ENCODE measurements at places on chromosomes 7 and 10. TPM values are rescaled to one million over a fixed set of nuclear protein-coding genes. Genes with fewer than 3 reads are reported as not detected.

DNA sequence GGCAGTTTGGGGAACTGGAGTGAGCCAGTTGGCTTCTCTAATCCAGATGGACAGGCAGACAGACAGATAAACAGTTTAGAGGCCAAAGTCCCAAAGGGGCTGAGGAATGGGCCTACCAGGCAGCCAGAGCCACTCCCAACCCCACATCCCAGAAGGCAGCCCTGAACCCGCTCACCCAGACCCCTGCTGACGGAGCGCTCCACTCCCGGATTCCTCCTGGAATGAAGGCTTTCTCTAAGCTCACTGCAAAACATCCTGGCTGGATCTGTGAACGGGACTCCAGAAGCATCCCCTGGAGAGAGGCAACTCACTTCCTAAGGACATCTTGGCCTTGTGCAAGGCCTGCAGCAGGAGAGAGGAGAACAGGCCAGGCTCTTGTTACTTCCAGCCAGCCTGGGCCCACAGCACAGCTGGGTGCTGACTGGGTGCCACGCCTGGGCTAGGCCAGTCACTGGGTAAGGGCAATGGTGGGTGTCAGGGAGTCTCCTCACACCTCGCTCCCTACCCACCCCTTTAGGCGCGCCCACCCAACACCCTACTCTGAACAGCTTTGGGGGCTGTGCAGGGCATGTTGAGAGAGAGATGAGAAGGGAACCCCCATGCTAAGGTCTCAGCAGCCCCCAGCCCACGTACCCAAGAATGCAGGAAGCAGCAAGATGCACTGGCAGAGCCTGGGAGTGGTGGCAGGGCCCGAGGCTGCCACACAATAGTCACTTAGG lies 168.6 kb upstream of the ZMIZ1 start:
- H3K4me3 ChIP-seq: no peak overlapping the region
- H3K27ac ChIP-seq: no peak overlapping the region
- H3K36me3 ChIP-seq: no peaks in the 10 kb centered on the region
- no peak for DNase-seq
- H3K27me3 ChIP-seq: peaks cover 3% of the 10 kb centered on the region
- H3K4me1 ChIP-seq: peaks cover 11% of the 10 kb centered on the region

- H3K4me3 ChIP-seq: no peak overlapping the region
- no peak overlapping the region for H3K27ac ChIP-seq
- H3K36me3 ChIP-seq: no peaks in the 10 kb centered on the region
- H3K4me1 ChIP-seq: no peaks in the 10 kb centered on the region
Measured at GRCh38 chr7:41579961-41580935, 122.6 kb downstream of the INHBA start.

DNA sequence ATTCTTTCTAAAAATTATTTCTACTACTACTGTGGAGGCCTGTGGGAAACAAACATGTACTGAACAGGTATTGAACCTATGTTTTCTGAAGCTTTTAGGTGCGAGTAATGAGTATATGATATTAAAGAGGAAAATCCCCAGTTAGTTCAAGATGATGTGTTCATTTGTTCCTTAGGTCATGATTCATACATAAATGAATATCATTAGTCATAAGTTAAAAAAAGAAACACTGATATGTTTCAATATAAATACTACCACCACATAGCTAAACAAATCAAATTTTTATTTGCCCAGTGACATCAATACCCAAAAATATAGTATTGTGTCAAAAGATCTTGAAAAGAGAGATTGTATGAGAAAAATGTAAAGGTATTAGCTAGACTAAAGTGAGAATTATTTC lies 210.7 kb upstream of the GNAI1 start:
- H3K4me3 ChIP-seq: no peak overlapping the region
- no peaks in the 10 kb centered on the region for H3K36me3 ChIP-seq
- no peaks in the 10 kb centered on the region for H3K27me3 ChIP-seq
- DNase-seq: no peak

GNAT3 gene
- 0.26 TPM for total RNA-seq

DNA sequence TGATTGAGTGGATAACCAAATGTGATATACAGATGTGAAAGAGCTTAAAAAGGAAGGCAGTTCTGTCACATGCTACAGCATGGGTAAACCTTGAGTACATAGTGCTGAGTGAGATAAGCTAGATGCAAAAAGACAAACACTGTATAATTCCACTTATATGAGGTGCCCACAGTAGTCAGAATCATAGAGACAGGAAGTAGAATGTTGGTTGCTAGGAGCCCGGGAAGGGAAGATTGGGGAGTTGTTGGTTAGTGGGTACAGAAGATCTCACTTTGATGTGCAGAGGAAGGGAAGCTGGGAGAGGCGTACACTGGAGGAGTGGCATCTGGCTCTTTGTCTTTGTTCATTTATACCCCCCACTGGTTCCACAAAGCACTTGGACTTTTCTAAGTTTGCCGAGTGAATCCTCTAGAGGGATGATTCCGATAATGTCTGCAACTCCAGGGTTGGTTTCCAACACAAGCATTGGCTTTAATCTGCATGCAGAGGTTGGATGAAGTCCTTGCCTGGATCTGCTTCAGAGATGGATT lies 39.5 kb downstream of the TSPAN14 start:
- no peak for DNase-seq
- no peak overlapping the region for H3K27ac ChIP-seq
- H3K27me3 ChIP-seq: no peaks in the 10 kb centered on the region
- H3K4me3 ChIP-seq: no peak overlapping the region
- H3K36me3 ChIP-seq: no peaks in the 10 kb centered on the region

DNA sequence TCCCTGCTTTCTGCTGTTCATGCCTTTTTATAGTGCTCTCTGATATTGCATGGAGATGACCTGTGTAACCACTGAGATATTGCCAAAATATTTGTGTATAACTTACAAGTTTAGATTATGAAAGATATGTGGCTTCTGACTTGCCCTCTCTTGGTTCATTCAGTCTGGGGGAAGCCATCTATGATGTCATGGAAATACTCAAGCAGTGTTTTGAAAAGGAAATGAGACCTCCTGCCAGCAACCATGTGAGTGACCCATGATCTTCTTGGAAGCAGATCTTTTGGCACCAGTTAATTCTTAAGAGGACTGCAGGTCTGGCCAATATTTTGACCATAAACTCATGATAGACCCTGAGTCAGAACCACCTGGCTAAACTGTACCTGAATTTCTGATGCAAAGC lies 183.0 kb downstream of the THSD7A start:
- DNase-seq: no peak
- H3K4me1 ChIP-seq: peaks cover 5% of the 10 kb centered on the region
- H3K27me3 ChIP-seq: no peaks in the 10 kb centered on the region
- no peaks in the 10 kb centered on the region for H3K36me3 ChIP-seq
- H3K4me3 ChIP-seq: no peak overlapping the region

VAX1 gene
- total RNA-seq: not detected

GRCh38 chr7:129144095-129144833 lies at the start of gene TSPAN33:
Gene TSPAN33, plus strand, starts transcription at chr7:129144707. Its CDS starts 274 bp downstream, at chr7:129144981.
- peaks cover 29% of the 10 kb centered on the region for H3K4me1 ChIP-seq
- H3K27ac ChIP-seq: no peak within 1 kb of the TSS
- no peaks in the 10 kb centered on the region for H3K27me3 ChIP-seq
- H3K4me3 ChIP-seq: peak within 1 kb of the TSS; percentile 75
- no peaks in the 10 kb centered on the region for H3K36me3 ChIP-seq

- H3K27me3 ChIP-seq: no peaks in the 10 kb centered on the region
- H3K4me1 ChIP-seq: no peaks in the 10 kb centered on the region
- H3K4me3 ChIP-seq: no peak overlapping the region
Measured at GRCh38 chr7:93981480-93981874, 22.7 kb downstream of the BET1 start.

GPR158 gene
- total RNA-seq: not detected

- H3K36me3 ChIP-seq: no peaks in the 10 kb centered on the region
- H3K27ac ChIP-seq: no peak overlapping the region
- no peaks in the 10 kb centered on the region for H3K27me3 ChIP-seq
- H3K4me1 ChIP-seq: no peaks in the 10 kb centered on the region
- DNase-seq: no peak
Measured at GRCh38 chr7:38122501-38122900, 55.5 kb upstream of the STARD3NL start.

DNA sequence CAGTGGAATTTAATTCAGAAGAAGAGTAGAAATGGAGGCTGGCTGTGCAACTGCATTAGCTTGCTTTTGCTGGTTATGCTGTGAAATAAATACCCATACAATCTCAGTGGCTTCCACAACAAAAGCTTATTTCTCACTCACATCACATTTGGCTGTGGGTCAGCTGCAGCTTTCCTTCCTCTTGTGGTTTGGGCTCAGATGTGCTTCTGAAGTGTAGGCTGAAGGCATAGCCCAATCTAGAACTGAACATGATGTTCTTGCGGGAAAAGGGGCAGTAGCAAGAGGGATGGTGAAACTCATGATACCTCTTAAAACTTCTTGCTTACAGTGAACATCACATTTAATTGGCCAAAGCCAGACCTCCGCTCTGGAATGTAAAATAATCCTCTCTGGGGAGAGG lies 119.9 kb downstream of the HECW1 start:
- H3K4me1 ChIP-seq: no peaks in the 10 kb centered on the region
- no peaks in the 10 kb centered on the region for H3K27me3 ChIP-seq
- H3K27ac ChIP-seq: no peak overlapping the region
- no peak overlapping the region for H3K4me3 ChIP-seq

NKX1-2 gene
- total RNA-seq: not detected

- H3K4me1 ChIP-seq: no peaks in the 10 kb centered on the region
- H3K27me3 ChIP-seq: no peaks in the 10 kb centered on the region
- no peak overlapping the region for H3K4me3 ChIP-seq
Measured at GRCh38 chr7:83085299-83085698, 77.4 kb downstream of the PCLO start.

AMPH gene
- not detected for total RNA-seq

SLC29A4 gene
- total RNA-seq: not detected

NPY4R gene
- total RNA-seq: not detected

GRCh38 chr7:138032186-138032585 lies 30.3 kb upstream of the CREB3L2 start:
- H3K27ac ChIP-seq: no peak overlapping the region
- DNase-seq: no peak
- no peaks in the 10 kb centered on the region for H3K4me1 ChIP-seq
- no peaks in the 10 kb centered on the region for H3K36me3 ChIP-seq

DNA sequence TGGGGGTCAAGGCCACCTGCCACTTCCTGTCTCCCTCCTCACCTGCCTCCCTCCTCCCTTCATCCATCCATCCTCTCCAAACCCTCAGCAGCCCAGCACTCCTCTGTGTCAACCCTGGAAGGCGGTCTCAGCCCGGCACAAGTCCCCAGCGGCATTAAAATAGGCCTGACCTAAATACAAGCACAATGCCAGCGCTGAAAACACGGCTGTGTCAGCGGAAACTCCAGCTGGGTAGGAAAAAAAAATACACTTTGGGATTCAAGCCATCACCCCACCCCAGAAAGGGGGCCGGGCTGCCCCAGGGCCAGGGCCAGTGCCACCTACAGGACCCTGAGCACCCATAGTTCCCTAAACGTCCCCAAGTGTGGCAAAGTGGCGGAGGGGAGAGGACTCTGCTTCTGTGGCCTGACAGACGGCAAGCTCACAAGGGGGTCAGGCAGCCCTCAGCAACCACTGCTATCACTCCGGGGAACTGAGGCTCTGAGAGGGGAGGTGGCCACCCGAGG lies 22.7 kb upstream of the GTF2IRD1 start:
- H3K27me3 ChIP-seq: no peaks in the 10 kb centered on the region
- H3K27ac ChIP-seq: no peak overlapping the region
- DNase-seq: no peak
- no peaks in the 10 kb centered on the region for H3K36me3 ChIP-seq

DNA sequence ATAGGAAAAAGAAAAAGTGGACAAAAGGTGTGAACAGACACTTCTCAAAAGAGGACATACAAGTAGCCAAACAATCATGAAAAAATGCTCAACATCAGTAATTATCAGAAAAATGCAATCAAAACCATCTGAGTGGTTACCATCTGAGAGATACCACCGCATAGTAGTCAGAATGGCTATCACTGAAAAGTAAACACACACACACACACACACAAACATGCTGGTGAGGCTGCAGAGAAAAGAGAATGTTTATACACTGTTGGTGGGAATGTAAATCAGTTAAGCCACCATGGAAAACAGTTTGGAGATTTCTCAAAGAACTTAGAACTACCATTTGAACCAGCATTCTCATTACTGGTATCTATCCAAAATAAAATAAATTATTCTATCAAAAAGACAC lies 145.7 kb downstream of the CYP26A1 start:
- no peak for DNase-seq
- H3K27ac ChIP-seq: no peak overlapping the region
- no peak overlapping the region for H3K4me3 ChIP-seq
- no peaks in the 10 kb centered on the region for H3K36me3 ChIP-seq

- no peak overlapping the region for H3K27ac ChIP-seq
- H3K36me3 ChIP-seq: peaks cover 15% of the 10 kb centered on the region
- no peaks in the 10 kb centered on the region for H3K27me3 ChIP-seq
- H3K4me3 ChIP-seq: no peak overlapping the region
- no peak for DNase-seq
- H3K4me1 ChIP-seq: no peaks in the 10 kb centered on the region
Measured at GRCh38 chr7:99625321-99625720, 8.6 kb downstream of the ZSCAN25 start.

GRCh38 chr7:146660839-146661238 lies 544.2 kb downstream of the CNTNAP2 start:
- H3K27ac ChIP-seq: no peak overlapping the region
- no peaks in the 10 kb centered on the region for H3K4me1 ChIP-seq
- no peak for DNase-seq
- no peaks in the 10 kb centered on the region for H3K27me3 ChIP-seq
- H3K36me3 ChIP-seq: no peaks in the 10 kb centered on the region
- no peak overlapping the region for H3K4me3 ChIP-seq

GRCh38 chr10:14782691-14783363 lies 8.1 kb upstream of the FAM107B start:
- H3K4me1 ChIP-seq: no peaks in the 10 kb centered on the region
- no peak for DNase-seq
- no peaks in the 10 kb centered on the region for H3K27me3 ChIP-seq
- no peak overlapping the region for H3K27ac ChIP-seq
- H3K36me3 ChIP-seq: no peaks in the 10 kb centered on the region
- H3K4me3 ChIP-seq: no peak overlapping the region

DNA sequence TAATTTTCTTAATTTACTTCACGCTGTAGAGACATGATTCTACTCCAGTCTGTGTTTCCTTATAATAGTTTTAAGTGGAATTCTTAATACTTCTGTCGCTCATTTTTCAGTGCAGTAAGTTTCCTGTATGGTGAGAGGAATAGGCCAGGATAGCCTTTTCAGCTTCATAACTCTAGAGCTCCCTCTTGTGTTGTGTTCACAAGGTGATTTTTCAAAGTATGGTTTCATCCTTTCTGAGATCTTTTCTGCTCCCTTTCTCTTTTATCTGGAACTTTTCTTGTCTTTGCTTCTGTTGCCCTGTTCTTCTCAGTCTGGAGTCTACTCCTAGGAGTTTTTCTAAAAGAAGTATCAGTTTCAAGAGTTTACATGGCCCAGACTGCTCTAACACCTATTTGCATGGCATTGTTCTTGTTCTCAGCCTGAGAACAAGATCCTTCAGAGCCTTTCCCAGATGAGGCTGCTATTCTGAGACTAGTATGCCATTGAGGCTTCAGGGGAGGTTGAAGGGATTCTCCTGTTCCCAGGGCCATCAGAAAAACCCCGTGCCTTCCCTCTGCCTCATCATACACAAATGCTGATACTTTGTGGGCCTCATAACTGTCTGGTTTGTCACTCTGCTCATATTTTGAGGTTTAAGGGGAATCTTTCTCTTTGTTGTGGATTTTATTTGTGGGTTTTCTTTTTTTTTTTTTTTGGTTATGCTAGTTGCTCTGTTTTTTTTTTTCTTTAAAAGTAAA lies 21.8 kb downstream of the NET1 start:
- no peaks in the 10 kb centered on the region for H3K27me3 ChIP-seq
- no peak overlapping the region for H3K27ac ChIP-seq
- no peak overlapping the region for H3K4me3 ChIP-seq
- peak; percentile 76 for DNase-seq
- H3K4me1 ChIP-seq: peaks cover 7% of the 10 kb centered on the region
- H3K36me3 ChIP-seq: peaks cover 16% of the 10 kb centered on the region

GRCh38 chr7:91050677-91051076 lies 213.6 kb upstream of the FZD1 start:
- H3K36me3 ChIP-seq: peaks cover 5% of the 10 kb centered on the region
- H3K4me3 ChIP-seq: no peak overlapping the region
- no peaks in the 10 kb centered on the region for H3K27me3 ChIP-seq
- DNase-seq: no peak
- H3K27ac ChIP-seq: 0 out of 2 replicates have a peak overlapping the region, but pooled peaks have one; percentile 8
